NCI-H526 (cell line): ENCODE measurements at places on chromosomes 16 and 17.

DNA sequence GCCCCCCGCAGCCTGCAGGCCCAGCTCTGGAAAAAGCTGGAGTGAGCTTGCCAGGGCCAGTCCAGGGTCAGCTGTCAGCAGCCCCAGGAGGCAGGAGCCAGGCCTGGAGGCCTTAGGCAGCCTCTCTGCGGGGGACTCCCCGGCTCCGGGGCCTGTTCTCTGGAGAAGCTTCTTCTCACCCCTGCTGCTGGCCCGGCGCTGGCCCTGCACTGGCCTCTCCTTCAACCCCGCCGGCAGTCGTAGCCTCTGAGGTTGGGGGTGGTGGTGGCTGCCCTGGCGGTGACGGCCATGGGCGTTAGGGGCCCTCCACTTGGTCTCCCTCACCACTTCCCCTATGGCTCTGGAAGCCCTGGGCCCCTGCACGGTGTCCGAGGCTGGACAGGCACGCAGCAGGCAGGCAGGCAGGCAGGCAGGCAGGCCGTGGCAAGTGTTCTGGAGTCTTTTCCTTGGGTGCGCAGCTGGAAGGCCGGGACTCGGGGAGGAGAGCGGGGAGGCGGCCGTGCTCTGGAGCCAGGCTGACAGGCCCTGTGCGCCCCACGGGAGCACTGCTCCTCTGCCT is 2.1 kb downstream of the FOXF1 start:
- DNase-seq, result no peak

DNA sequence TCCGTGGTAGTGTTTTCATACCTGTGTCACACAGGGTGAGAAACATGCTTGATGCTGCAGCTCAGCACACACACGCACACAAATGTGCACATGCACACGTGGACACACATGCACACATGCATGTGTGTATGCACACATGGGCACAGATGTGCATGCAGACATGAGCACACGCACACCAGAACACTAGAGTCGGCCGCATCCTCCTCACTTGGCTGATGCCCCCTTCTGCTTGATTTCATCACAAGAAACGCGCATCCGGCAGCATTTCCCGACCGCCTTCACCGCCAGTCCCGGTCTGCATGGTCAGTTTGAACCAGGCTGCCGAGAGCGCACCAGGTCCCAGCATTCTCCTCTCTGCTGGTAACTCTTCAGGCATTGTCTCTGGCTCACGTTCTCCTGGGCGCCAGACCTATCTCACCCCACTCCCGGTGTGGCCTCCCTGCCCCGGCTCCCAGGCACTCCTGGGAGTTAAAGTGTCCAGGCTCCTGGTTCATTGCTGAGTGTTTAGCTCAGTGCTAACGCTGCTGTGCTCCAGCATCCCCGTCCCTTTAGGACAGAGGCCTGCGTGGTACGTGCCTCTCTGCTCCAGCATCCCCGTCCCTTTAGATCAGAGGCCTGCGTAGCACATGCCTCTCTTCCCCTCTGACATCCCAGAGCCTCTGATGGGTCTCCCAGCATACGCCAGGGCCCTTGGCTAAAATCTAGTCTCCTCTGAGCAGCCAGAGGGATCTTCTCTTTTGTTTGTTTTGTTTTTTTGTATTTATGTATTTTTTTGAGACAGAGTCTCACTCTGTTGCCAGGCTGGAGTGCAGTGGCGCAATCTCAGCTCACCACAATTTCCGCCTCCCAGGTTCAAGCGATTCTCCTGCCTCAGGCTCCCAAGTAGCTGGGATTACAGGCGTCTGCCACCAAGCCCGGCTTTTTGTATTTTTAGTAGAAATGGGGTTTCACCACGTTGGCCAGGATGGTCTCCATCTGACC is 16.0 kb downstream of the BAIAP2 start:
- DNase-seq, result no peak

GRCh38 chr16:27531186-27531585 is 18.5 kb downstream of the GTF3C1 start:
- no peak for DNase-seq

GRCh38 chr17:81553018-81553615 is 964 bp upstream of the FAAP100 start:
- peak; percentile 88 for DNase-seq

- no peak for DNase-seq
Observed at GRCh38 chr17:37671028-37671823, 28.0 kb upstream of the DDX52 start.

- DNase-seq, result no peak
Observed at GRCh38 chr16:86869288-86870022, 291.1 kb downstream of the FOXL1 start.

DNA sequence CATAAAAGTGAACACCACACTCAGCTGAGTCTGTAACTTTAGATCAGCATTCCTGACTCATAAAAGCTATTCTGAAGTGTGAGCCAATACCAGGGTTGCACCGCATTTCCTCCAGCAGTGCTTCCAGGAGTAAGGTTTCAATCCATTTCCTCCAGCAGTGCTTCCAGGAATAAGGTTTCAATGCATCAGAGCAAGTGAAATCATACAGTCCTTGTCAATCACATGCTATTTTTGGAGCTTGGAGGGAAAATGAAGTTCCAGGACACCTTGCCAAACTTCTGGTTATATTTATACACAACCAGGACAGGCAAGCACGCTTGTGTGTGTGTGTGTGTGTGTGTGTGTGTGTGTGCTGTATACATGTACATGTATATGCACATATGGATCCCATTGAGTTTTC is 327.6 kb downstream of the GRIN2A start:
- DNase-seq, result no peak

- DNase-seq, result peak; percentile 22
Observed at GRCh38 chr17:45700171-45701090, 83.7 kb upstream of the CRHR1 start.
